Activated T-cell treated with anti-CD3 and anti-CD28 coated beads, Interleukin-2, amount 50 U/mL, for 48 hours (primary cell): ENCODE measurements at places on chromosomes 12 and 14.

GRCh38 chr12:57237932-57238853 is 8.7 kb downstream of the SHMT2 start:
- peak; percentile 62 for DNase-seq

- peak; percentile 76 for DNase-seq
Observed at GRCh38 chr14:102437997-102438915, 71.3 kb downstream of the ANKRD9 start.

DNA sequence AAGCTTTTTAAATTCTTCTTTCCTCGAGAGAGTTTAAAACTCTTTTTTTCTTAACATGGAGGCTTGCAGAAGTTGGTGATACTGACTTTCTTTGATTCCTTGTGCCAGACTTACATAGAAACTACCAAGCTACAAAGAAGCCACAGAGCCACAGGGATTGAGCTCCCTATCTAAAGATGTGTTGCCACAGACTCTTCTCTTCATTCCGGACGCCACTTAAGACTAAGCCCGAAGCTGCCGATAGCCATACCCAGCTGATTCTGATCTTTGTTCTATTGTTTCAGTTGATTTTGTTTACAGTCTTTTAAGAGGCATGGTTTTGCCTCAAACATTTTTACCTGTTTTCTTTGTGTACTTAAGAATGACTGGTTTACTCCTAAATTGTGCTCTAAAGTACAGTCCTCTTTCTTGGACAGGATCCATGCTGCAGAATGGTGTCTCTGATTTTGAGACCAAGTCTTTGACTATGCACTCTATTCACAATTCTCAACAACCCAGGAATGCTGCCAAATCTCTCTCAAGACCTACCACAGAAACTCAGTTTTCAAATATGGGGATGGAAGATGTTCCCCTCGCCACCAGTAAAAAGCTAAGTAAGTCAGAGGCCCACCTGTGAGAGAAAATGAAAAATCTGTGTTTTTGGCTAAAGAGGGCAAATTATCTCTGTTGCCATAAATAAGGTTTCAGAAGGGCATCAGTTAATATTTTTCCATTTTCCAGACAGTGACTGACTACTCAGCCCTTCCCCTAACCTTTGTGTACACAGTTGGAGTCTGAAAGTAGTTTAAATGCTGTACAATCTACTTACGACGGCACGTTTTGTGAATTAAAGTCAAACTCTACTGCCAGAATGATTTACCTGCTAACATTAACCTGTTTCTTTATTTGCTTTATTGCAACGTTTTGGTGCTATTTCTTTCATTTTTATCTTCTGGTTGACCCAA is 42.1 kb upstream of the KCNH3 start:
- no peak for DNase-seq

GRCh38 chr12:93032758-93033157 is 103.7 kb upstream of the EEA1 start:
- no peak for DNase-seq

DNA sequence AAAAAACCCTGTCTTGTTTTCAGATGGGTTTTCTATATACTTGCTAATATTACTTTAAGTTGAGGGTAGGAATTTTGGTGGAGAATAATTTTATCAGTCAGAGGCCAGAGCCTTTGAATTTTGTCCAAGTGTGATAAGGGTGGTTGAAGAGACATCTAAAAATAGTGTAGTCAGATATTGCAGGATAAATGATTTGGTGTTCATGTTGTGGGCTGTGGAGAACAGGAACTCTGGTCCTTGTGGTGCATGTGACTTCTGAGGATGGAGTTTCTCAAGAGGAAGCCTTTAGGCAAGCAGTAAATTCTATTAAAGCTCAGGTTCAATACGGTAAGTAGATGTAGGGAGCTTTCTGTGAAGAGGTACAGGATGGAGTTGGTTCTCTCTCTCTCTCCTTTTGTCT is 2.8 kb downstream of the ADAM21 start:
- no peak for DNase-seq

- DNase-seq = peak; percentile 35
Observed at GRCh38 chr14:74239848-74240793, 872 bp downstream of the VSX2 start.

DNA sequence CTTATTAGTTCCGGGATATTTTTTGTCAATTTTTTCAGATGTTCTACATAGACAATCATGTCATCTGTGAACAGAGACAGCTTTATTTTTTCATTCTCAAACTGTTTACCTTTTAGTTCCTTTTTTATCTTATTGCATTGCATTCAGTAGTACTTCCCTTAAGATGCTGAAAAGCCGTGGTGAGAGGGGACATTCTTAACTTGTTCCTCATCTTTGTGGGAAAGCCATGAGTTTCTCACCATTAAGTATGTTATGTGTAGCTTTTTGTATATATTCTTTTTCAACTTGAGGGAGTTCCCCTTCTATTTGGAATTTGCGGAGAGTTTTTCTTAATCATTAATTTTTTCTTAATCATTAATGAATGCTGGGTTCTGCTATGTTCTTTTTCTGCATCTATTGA is 1727.1 kb upstream of the SEL1L start:
- DNase-seq = no peak

DNA sequence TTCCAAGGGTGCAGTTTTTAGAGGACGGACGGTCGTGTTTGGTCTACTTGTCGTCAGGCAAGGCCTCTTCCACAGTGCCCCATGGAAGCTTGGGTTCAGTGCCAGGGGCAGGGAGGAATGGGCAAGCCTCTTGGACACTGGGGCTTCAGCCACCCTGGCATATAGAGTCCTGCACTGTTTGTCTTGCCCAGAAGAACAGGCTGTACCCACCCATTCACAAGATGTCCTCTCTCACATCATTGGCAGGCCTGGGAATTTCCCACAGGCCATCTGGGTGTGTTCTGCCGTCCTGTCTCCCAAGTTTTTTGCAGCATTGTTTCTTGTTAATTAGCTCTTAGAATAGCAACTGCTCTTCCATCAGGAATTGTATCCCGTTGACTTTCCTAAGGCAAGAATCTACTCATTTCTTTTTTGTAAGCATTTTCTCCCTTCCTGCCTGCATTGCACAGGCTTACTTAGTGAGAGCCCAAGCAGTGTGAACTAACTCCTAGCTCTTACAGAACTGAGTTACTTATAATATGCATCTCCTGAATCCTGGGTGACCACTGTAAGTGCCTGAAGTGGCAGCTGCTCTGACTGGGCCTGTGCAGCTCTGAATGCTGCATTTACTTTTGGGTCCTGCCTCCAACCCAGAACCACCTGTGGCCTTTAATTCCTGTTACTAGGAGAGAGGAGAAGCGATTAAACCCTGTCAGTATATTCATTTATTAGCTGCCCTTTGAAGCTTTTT is 149.4 kb upstream of the HIF1A start:
- no peak for DNase-seq

DNA sequence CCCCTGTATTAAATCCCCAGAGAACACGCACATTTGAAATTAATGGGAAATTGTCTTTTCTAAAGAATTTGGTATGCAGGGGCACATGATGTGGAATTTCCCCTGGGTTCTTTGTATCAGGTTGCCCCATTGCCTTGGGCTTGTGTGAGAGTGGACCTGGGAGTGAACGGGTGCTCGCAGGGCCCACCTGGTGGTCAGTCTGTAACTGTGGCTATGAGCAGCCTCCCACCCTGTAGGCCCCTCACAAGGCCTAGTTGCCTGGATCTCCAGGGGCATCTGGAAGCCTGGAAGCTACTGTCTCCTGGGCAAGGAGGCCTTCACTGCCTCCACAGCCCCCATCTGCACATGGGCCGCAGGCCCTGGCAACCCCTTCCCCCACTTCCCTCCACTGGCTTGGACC is 96.7 kb downstream of the SLC25A47 start:
- DNase-seq = no peak

GRCh38 chr12:54377797-54378515 is 6.6 kb downstream of the ZNF385A start:
- DNase-seq = no peak

GRCh38 chr14:30462358-30462757 is 96.6 kb upstream of the G2E3 start:
- no peak for DNase-seq

DNA sequence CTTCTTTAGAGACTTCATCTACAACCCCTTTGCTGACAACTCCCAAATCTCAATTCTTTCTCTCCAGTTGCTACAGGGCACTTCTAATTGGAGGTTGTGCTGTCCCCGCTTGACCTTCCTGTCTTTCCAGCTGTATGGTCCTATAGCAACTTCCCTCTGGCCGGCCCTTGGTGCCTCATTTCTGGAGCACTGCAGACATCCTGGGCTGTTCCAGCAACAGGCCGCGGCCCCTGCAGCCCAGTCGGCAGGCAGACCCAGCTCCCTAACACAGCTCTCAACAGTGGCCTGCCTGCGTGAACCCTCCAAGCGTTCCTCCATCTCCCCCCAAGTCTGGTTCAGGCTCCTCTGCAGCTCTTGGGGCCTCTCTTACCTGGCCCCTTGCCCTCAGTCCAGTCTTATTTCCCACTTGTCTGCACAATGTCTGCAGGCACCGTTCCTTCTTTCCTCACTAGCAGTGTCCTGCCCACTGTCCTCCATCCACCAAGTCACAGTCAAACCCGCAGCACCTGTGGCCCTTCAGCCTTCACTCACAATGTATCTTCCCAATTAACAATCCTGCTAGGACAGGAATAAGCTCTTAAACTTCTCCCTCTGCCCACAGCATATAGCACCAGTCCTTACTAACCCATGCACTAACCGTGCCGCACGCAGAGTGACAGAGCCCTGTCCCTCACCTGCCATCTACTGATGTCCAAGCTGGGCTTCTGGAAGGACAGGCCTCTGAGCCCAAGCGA is 1.6 kb upstream of the EML1 start:
- DNase-seq = no peak

GRCh38 chr14:103597623-103598377 is 31.2 kb upstream of the KLC1 start:
- DNase-seq = no peak

GRCh38 chr12:114476159-114476558 is 70.2 kb upstream of the TBX5 start:
- DNase-seq = no peak

- no peak for DNase-seq
Observed at GRCh38 chr12:124578445-124578844, 11.0 kb upstream of the NCOR2 start.

GRCh38 chr12:24226745-24227350 is 277.4 kb upstream of the SOX5 start:
- no peak for DNase-seq

- no peak for DNase-seq
Observed at GRCh38 chr12:112309797-112310196, 72.4 kb downstream of the HECTD4 start.

- DNase-seq = no peak
Observed at GRCh38 chr14:87960013-87960787, 32.8 kb downstream of the GALC start.
